ENCODE measurements at places on chromosomes 4 and X. TPM values are rescaled to one million over a fixed set of nuclear protein-coding genes. Genes with fewer than 3 reads are reported as not detected.

- DNase-seq = no peak
- H3K27me3 ChIP-seq = no peaks in the 10 kb centered on the region
- peaks cover 7% of the 10 kb centered on the region for H3K4me1 ChIP-seq
- H3K27ac ChIP-seq = no peak overlapping the region
- H3K4me3 ChIP-seq = no peak overlapping the region
These were observed 19.1 kb upstream of the ABRAXAS1 start for GRCh38 chr4:83503974-83504373.

- H3K36me3 ChIP-seq = no peaks in the 10 kb centered on the region
- H3K4me1 ChIP-seq = peaks cover 3% of the 10 kb centered on the region
- H3K27ac ChIP-seq = no peak overlapping the region
- H3K4me3 ChIP-seq = no peak overlapping the region
- H3K27me3 ChIP-seq = no peaks in the 10 kb centered on the region
- no peak for DNase-seq
These were observed 93.8 kb downstream of the SORCS2 start for GRCh38 chr4:7286170-7286569.

- no peak overlapping the region for H3K4me3 ChIP-seq
- no peaks in the 10 kb centered on the region for H3K4me1 ChIP-seq
- H3K36me3 ChIP-seq = peaks cover 6% of the 10 kb centered on the region
- no peak for DNase-seq
- H3K27me3 ChIP-seq = no peaks in the 10 kb centered on the region
These were observed 53.7 kb downstream of the PRKX start for GRCh38 chrX:3659761-3660160.

GRCh38 chr4:82248903-82249632 is 124.7 kb downstream of the HNRNPD start:
- no peaks in the 10 kb centered on the region for H3K36me3 ChIP-seq
- H3K27me3 ChIP-seq = no peaks in the 10 kb centered on the region
- H3K27ac ChIP-seq = no peak overlapping the region
- no peak for DNase-seq

DNA sequence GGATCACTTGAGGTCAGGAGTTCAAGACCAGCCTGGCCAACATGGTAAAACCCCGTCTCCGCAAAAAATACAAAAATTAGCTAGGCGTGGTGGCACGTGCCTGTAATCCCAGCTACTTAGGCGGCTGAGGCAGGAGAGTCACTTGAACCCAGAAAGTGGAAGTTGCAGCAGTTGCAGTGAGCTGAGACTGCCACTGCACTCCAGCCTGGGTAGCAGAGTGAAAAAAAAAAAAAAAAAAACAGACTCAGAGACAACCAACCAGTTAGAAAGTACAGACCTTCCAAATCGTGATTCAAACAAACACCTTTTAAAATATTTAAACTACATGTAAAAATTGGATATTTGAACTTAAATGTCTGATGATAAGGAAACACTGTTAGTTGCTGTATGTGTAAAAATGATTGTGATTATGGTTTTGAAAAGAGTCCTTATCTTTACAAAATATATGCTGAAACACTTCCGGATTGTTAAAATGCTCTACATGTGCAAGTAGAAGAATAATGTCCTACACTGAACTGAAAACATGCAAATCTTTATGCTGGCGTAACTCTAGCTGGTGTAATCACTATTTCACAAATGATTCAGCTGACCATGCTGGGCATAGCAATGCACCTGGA is 37.8 kb downstream of the SH3KBP1 start:
- H3K4me3 ChIP-seq = no peak overlapping the region
- H3K27me3 ChIP-seq = no peaks in the 10 kb centered on the region
- no peaks in the 10 kb centered on the region for H3K36me3 ChIP-seq
- H3K27ac ChIP-seq = no peak overlapping the region
- DNase-seq = no peak

- DNase-seq = no peak
- peaks cover 31% of the 10 kb centered on the region for H3K27me3 ChIP-seq
- H3K4me1 ChIP-seq = peaks cover 45% of the 10 kb centered on the region
These were observed 34.3 kb downstream of the RELL1 start for GRCh38 chr4:37651781-37652377.

GRCh38 chr4:158513256-158513655 is 8.4 kb upstream of the RXFP1 start:
- no peaks in the 10 kb centered on the region for H3K27me3 ChIP-seq
- no peaks in the 10 kb centered on the region for H3K4me1 ChIP-seq
- H3K27ac ChIP-seq = no peak overlapping the region
- H3K36me3 ChIP-seq = no peaks in the 10 kb centered on the region
- DNase-seq = no peak

GRCh38 chr4:16083241-16084191 is at the start of gene PROM1:
Gene PROM1 (minus strand): TSS chr4:16084023. CDS start chr4:16075906, 8,117 bp downstream.
- H3K4me1 ChIP-seq = peaks cover 37% of the 10 kb centered on the region
- peak; percentile 74 for DNase-seq
- H3K4me3 ChIP-seq = peak within 1 kb of the TSS; percentile 87
- peaks cover 43% of the 10 kb centered on the region for H3K27me3 ChIP-seq
- H3K27ac ChIP-seq = no peak within 1 kb of the TSS

GPRASP3 gene
- total RNA-seq = 13.2 TPM

CENPE gene
- 41.5 TPM for total RNA-seq

CT45A10 gene
- not detected for total RNA-seq

ASB5 gene
- 0.18 TPM for total RNA-seq

GRID2 gene
- total RNA-seq = 26.8 TPM

SLC26A1 gene
- total RNA-seq = 0.85 TPM

ITM2A gene
- 43.4 TPM for total RNA-seq

Data from WTC11 (cell line).